ENCODE measurements at places on chromosomes 11 and 22.

- DNase-seq: no peak
- H3K4me1 ChIP-seq: no peaks in the 10 kb centered on the region
- no peaks in the 10 kb centered on the region for H3K36me3 ChIP-seq
- H3K4me3 ChIP-seq: peak overlapping the region; percentile 23
- H3K27me3 ChIP-seq: peaks cover 45% of the 10 kb centered on the region
Observed at GRCh38 chr11:93329936-93330445, 551 bp upstream of the DEUP1 start.

DNA sequence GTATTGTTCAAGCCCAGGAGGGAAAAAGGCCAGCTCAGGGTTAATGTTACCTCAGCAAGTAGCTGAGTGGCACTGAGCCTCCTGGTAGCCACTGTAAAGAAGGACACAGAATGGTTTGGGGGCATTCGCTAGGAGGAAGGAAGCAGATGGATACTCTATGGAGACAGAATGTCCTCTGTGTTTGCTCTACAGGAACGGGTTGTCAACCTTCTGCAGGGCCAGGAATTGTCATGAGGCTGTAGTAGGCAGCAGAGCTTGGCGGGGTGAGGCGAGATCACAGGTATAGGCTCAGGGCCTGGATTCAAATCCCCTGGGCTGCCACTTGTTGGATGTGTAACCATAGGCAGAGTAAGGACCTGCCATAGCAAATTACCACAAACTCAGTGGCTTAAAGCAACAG lies 3.0 kb upstream of the LRRC75B start:
- no peak for DNase-seq
- peaks cover 1% of the 10 kb centered on the region for H3K36me3 ChIP-seq
- no peak overlapping the region for H3K27ac ChIP-seq
- H3K27me3 ChIP-seq: no peaks in the 10 kb centered on the region

- H3K4me3 ChIP-seq: no peak overlapping the region
- H3K27me3 ChIP-seq: no peaks in the 10 kb centered on the region
- no peak overlapping the region for H3K27ac ChIP-seq
- H3K36me3 ChIP-seq: no peaks in the 10 kb centered on the region
- no peak for DNase-seq
- no peaks in the 10 kb centered on the region for H3K4me1 ChIP-seq
Observed at GRCh38 chr11:106331176-106331575, 253.7 kb downstream of the AASDHPPT start.

GRCh38 chr11:8263109-8263768 lies 439 bp downstream of the LMO1 start:
- H3K4me1 ChIP-seq: peaks cover 13% of the 10 kb centered on the region
- H3K27me3 ChIP-seq: peaks cover 87% of the 10 kb centered on the region
- H3K27ac ChIP-seq: no peak overlapping the region
- no peak for DNase-seq
- peak overlapping the region; percentile 63 for H3K4me3 ChIP-seq

DNA sequence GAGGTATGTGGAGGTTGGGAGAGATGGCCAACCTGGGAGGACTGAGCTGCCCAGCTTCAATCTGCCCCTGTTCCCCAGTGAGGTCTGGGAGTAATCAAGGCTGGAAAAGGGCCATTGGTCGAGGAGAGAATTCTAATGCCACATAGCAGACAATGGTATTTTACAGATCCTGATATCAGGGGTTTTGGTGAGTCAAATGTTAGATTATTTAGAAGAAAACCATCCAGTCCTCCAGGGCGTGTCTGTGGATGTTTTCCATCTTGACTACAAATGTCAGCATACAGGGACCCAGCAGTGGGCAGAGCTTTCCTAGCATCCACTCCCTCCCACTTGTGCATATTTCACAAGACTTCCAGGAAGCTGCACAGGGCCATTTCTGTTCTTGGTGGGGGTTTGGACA lies 107.9 kb downstream of the SCN3B start:
- no peak for DNase-seq
- no peaks in the 10 kb centered on the region for H3K27me3 ChIP-seq
- no peaks in the 10 kb centered on the region for H3K4me1 ChIP-seq
- H3K36me3 ChIP-seq: peaks cover under 1% of the 10 kb centered on the region
- no peak overlapping the region for H3K4me3 ChIP-seq
- H3K27ac ChIP-seq: no peak overlapping the region

GRCh38 chr22:36478966-36479365 lies 2.5 kb downstream of the TXN2 start:
- no peak overlapping the region for H3K27ac ChIP-seq
- no peak for DNase-seq
- no peak overlapping the region for H3K4me3 ChIP-seq
- no peaks in the 10 kb centered on the region for H3K27me3 ChIP-seq

DNA sequence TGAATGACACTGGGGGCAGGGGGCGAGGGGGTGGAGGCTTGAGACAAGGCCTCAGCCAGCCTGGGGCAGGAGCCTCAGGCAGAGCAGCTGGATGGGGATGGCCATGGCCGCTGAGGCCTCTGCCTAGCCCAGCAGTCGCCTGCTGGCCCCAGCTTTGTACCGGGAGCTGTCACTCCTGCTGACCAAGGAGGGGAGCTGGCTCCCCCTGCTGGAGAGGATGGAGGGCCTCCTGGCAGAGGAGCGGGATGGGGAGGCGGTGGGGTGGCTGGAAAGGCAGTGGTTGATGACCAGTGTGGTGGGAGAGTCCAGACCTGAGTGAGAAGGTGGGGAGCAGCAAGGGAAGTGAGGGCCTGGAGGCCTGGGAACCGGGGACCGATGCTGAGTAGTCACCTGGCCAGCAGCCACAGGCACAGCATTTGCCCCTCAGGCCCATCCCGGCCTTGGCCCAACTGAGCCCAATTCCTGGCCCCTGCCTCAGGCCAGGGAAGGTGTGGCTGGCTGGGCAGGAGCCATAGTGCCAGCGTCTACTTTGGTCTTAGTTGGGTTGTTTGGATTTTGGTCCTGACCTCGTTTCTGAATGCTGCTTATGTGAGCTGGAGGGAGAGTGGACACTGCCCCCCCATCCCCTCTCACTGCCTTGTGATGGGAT lies 6.0 kb upstream of the SUSD2 start:
- DNase-seq: peak; percentile 35
- H3K27me3 ChIP-seq: no peaks in the 10 kb centered on the region
- no peaks in the 10 kb centered on the region for H3K4me1 ChIP-seq
- peaks cover 29% of the 10 kb centered on the region for H3K36me3 ChIP-seq

DNA sequence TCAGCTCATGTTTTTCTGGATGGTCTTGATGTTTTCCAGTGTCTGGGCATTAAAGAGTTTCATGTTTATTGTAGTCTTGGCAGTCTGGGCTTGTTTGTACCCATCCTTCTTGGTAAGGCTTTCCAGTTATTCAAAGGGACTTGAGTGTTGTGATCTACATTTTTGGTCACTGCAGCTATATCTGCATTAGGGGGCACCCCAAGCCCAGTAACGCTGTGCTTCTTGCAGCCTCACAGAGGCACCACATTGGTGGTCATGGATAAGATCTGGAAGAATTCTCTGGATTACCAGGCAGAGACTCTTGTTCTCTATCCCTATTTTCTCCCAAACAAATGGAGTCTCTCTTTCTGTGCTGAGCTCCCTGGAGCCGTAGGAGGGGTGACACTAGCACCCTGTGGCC lies 451.5 kb upstream of the FAT3 start:
- H3K27ac ChIP-seq: no peak overlapping the region
- H3K36me3 ChIP-seq: no peaks in the 10 kb centered on the region
- no peak for DNase-seq
- no peak overlapping the region for H3K4me3 ChIP-seq
- no peaks in the 10 kb centered on the region for H3K4me1 ChIP-seq

GRCh38 chr11:11806586-11806985 lies 35.2 kb upstream of the USP47 start:
- H3K4me1 ChIP-seq: peaks cover 15% of the 10 kb centered on the region
- H3K27ac ChIP-seq: no peak overlapping the region

- peaks cover 12% of the 10 kb centered on the region for H3K36me3 ChIP-seq
- peaks cover 10% of the 10 kb centered on the region for H3K4me1 ChIP-seq
- DNase-seq: no peak
- no peak overlapping the region for H3K4me3 ChIP-seq
- H3K27ac ChIP-seq: peak overlapping the region; percentile 3
- no peaks in the 10 kb centered on the region for H3K27me3 ChIP-seq
Observed at GRCh38 chr22:23970201-23970641, 3.5 kb downstream of the DDTL start.

GRCh38 chr11:47391077-47391583 lies 12.8 kb upstream of the SPI1 start:
- peak overlapping the region; percentile 91 for H3K27ac ChIP-seq
- H3K4me3 ChIP-seq: no peak overlapping the region
- H3K36me3 ChIP-seq: no peaks in the 10 kb centered on the region
- H3K27me3 ChIP-seq: no peaks in the 10 kb centered on the region
